ENCODE measurements at places on chromosomes 13 and 19.
A peak's percentile ranks its signal among the peaks of the same experiment; 100 is the strongest.

GRCh38 chr19:7799640-7800355 lies 30.2 kb upstream of the EVI5L start:
- peak; percentile 59 for DNase-seq

GRCh38 chr19:15371786-15372380 lies 7.7 kb downstream of the AKAP8 start:
- no peak for DNase-seq

DNA sequence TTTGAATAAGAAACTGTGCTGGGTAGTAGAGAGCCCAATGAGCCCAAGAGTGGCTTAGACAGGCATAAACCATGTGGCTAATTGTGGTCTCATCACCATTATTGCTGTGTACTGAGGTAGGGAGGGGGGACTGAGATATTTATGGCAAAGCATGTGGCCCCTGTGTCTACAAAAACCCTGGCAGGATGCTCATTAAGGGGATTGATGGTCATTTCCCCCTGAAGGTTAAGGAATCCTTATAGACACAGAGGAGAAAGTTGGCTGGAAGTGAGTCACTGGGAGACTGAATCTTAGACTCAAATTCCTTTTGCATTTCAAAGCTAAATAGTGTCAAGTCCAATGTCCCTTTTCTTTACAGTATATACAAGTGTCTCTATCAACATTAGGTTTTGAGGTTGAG lies 9.8 kb upstream of the DACT3 start:
- no peak for DNase-seq

- no peak for DNase-seq
These were observed 194.8 kb upstream of the TSC22D1 start for GRCh38 chr13:44770951-44771350.

- peak; percentile 73 for DNase-seq
These were observed 1.6 kb downstream of the MEX3D start for GRCh38 chr19:1566392-1567115.

DNA sequence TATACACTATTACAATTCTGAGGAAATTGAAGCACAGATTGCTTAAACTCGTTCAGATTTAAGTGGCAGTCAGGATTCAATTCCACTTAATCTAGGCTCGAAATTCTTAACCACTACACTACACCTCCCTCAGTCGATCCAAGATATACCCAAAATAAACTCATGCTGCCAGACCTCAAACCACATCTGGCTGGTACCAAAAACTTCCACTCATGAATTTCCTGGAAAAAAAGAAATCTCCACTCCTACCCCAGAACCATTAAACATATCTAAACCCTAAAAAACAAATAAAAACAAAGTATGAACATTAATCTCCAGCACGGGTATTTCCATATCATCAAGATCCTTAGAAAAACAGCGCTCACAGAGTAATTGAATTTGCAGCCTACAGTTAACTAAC lies 1.1 kb downstream of the ZFP30 start:
- DNase-seq = no peak

GRCh38 chr13:110403315-110403714 lies 96.2 kb downstream of the COL4A2 start:
- DNase-seq = no peak

- no peak for DNase-seq
These were observed 20.7 kb upstream of the ZNF507 start for GRCh38 chr19:32324631-32325285.

- no peak for DNase-seq
These were observed 389 bp upstream of the ZNF649 start for GRCh38 chr19:51905206-51905605.

GRCh38 chr13:73717632-73718031 lies 416.6 kb downstream of the KLF12 start:
- no peak for DNase-seq

DNA sequence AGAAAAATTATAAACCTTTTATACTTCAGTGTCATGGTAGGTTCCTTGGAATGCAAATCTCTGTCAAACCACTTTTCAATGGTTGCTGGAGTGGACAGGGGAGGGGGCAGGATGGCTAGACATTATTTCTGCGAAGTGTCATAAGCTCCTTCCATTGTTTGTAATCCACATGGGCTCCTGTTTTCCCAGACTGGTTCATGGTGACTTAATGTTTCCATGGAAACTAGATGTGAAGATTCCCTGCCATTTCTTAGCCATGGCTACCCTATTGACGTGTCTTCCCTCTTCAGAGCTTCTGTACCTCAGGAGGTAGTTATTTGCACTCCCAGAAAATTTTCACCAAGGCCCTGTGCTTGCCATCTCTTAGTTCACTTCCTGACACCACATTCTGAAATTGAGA lies 95.3 kb downstream of the UFM1 start:
- no peak for DNase-seq

Data from NCI-H2081 (cell line).